ENCODE measurements at places on chromosomes 13 and 19.

DNA sequence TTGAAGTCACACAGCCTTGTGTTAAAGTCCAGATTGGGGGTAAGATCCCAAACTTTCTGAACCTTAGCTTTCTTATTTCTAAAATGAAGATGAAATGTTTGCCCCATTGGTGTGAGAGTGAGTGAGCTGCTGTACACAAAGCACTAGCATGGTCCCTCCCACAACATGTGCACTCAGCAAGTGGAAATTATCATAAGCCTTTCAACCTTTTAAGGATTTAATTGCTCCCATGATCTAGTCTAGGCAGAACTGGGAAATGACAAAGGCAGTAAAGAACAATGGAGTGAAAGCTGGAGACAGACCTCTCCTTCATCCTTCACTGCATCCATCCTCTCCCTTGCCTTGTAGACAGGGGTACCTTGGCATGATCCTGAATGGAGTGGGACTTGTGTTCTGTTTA is 76.0 kb upstream of the GPR12 start:
- DNase-seq, result no peak

- no peak for DNase-seq
These were observed 157.0 kb downstream of the KDM4B start for GRCh38 chr19:5125797-5126497.

DNA sequence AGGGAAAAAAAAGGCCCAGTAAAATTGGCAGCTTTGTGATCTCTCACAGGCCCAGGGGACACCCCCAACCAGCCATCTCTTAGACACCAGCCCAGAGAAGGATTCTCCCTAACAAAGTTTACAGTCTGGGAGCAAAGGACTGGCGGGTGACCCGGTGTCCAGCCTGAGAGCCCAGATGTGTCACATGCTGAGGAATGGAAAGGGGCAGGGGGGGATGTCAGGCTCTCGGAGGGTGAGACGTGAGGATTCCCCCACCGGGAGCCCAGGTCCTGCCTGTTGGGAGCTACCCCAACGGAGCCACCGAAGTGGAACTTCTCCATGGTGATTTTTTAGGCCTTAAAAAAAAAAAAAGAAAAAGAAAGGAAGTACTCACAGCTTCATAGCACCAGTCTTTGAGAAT is 4.8 kb upstream of the CTXN1 start:
- DNase-seq, result no peak

DNA sequence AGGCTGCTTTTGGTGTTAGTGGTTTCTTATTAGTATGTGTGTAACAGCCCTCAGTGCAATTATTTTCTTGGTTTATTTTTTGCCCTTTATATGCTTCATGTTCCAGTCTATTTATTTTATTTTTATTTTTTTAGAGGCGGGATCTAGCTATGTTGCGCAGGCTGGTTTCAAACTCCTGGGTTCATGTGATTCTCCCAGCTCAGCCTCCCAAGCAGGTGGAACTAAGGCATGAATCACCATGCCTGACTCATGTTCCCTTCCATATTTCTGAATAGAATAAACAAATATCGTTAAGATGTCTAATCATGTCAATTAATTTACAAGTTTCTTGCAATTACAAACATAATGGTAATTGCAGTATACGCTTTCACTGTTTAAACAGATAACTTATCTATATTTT is 11.7 kb downstream of the SKA3 start:
- no peak for DNase-seq

- DNase-seq, result peak; percentile 51
These were observed 12.6 kb upstream of the ZNF414 start for GRCh38 chr19:8526345-8527091.

- no peak for DNase-seq
These were observed 170.1 kb upstream of the ZNF536 start for GRCh38 chr19:30202060-30202600.

DNA sequence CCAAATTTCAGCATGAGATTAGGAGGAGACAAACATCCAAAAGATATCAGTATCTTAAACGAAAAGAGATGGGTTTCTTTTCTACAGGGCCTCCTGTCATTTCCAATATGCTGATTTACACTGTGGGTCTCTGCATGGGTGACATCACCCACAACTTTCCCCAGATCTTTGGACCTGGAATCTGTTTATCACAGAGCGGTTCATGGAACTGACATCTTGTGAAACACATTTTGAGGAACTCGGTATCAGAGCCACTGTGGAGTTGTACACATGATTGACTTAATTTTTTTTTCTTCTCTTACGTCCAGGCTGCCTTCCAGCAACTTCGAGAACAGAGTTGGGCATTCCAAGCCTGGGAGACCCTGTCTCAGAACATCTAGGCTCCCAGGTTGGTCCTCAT is 80.2 kb upstream of the SERP2 start:
- no peak for DNase-seq

DNA sequence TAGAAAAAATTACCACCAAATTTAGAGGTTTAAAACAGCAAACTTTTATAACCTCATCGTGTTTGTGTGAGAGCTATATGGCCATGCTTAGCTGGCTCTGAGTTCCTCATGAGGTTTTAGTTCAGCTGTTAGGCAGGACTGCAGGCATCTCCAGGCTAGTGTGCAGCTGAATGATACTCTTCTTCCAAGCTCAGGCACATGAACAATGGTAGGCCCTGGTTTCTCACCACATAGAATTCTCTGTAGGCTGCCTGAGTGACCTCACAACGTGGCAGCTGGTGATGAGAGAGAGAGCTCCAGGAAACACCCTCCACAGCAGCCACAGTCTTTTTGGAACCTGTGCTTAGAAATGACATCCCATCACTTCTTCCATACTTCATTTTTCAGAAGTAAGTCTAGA is 540.6 kb upstream of the MIR17HG start:
- no peak for DNase-seq

DNA sequence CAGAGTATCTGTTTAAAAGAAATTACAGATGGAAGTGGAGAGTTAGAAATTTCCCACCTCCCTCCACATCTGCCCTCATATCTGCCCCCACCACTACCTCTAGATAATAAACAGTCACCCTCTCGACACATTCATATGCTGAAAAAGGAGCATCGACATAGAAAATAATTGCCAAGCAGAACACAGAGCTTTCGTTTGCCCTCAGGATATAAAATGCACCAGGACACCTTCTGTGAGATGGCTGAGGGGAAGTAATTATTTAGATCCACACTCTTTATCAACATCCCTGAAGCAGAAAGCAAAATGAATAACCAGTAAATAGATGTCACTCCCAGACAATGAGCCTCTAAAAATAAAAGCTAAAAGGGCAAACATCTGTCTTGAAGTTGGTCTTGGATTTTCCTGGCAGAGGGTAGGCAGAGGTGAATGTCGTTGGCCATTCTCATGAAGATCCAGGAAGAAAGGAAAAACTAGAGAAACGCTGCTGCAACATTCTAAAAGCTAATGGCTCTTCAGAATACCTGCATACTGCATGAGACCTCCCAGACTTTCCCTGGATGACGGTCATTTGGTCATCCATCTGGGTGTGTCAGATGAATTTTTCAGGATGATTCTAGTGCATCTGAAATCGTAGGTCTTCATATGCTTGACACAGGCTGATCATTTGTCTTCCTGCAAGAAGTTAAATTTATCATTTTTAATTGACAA is 527.5 kb downstream of the RFC3 start:
- no peak for DNase-seq

- no peak for DNase-seq
These were observed 402.8 kb downstream of the FGF9 start for GRCh38 chr13:22073718-22074117.

DNA sequence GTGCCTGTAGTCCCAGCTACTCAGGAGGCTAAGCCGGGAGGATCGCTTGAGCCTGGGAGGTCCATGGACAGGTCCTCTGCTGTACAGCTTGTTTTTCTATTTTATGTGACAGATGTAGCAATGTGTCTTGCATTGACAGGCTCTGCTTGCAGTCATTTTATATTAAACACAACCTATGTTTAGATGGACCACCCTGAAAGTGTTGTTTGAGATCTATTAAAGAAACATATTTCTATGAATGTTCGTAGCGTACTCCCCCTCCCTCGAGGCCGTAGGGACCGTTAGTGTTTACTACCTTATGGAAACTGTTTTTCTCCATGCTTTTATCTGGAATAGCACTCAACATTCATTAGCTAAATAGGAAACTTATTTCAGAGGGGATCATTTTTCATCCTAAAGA is 64.9 kb upstream of the RNF113B start:
- DNase-seq, result no peak

GRCh38 chr13:47548294-47548840 is 452.7 kb downstream of the SUCLA2 start:
- no peak for DNase-seq

DNA sequence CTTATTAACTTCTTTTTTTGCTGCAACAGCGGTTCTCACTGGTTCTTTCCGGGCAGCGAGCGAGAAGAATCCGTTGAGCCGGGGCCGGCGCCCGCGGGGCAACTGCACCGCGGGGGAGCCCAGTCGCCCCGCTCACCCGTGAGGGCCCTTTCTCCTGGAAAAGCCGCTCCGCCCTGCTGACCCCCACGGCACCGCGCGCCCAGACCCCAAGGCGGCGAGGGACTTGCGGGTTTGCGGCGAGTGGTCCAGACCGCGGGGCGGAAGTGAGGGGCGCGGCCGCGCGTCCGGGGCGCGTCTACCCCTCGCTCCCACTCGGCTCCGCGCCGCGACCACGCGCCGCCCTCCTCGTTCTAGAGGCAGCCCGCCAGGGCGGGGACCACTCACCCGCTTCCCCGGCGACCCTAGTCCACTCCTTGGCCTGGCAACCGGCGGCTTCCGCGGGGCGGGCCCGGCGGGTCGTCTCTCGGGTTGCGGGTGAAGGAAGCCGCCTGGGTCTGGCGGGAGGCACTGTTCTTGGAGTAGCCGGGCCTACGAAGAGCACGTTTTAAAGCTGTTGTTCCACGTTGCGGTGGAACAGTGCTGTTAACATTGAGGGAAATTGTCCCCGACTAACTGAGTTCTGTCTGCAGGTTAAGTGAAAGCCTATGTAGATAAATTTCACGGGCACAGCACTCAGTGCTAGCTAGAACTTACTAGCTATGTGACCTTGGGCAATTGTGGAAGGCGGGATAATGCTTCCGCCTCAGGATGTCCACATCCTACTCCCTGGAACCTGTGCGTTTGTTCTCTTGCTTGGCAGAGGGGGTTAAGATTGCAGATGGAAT is at the start of gene NEK3:
Gene NEK3 (minus strand): TSS at position 439 of the 824 bp plus-strand sequence. CDS start 3,406 bp downstream, outside the sequence.
- no peak for DNase-seq

DNA sequence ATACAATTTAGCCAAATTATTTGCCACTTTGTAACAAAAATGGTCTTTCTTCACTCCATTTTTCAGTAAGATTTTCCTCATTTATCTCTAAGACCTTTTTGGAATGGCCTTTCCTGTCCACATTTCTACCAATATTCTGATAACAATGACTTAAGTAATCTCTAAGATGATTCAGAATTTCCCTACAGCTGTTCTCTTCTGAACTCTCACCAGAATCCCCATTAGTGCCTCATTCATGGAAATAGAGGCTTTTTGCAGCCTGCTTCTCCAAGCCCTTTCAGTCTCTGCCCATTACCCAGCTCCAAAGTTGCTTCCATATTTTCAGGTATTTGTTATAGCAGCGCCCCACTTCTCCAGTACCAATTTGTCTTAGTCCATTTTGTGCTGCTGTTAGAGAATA is 867.0 kb downstream of the GPC5 start:
- no peak for DNase-seq

GRCh38 chr19:38840583-38840968 is 9.0 kb upstream of the ECH1 start:
- DNase-seq, result no peak

DNA sequence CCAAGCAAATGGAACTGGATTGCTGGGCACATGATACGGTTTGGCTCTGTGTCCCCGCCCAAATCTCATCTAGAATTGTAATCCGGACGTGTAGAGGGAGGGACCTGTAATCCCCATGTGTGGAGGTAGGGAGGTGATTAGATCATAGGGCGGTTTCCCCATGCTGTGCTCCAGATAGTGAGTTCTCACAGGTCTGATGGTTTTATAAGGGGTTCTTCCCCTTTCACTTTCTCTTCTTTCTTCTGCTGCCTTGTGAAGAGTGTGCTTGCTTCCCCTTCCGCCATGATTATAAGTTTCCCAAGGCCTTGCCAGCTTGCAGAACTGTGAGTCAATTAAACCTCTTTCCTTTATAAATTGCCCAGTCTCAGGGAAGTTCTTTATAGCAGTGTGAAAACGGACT is 32.6 kb upstream of the MTIF3 start:
- DNase-seq, result no peak

- no peak for DNase-seq
These were observed 12.5 kb downstream of the INTS6 start for GRCh38 chr13:51440381-51440780.

GRCh38 chr13:102395174-102395573 is 6.7 kb downstream of the FGF14 start:
- no peak for DNase-seq

DNA sequence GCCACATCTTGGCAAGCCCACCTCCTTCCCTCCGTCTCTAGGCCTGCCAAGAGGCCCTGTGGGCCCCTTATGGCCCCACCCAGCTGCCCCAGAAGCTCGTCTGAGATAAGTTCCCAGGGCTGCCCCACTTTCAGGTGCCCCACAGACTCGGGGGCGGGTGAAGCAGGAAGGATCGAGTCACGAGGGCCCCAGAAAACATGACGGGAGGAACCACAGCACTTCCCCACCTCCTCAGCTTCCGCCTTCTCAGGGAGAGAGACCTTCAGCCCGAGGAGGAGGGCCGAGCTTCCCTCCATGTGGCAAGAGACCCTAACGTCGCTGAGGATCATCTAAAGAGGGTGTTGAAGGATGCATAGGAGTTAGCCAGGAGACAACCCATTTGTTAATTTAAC is 4.5 kb upstream of the IL12RB1 start:
- DNase-seq, result no peak

GRCh38 chr13:74251778-74252519 is 117.7 kb upstream of the KLF12 start:
- no peak for DNase-seq

- no peak for DNase-seq
These were observed 1.1 kb downstream of the PLIN5 start for GRCh38 chr19:4533835-4534424.

- DNase-seq, result no peak
These were observed 3.5 kb downstream of the LGALS7B start for GRCh38 chr19:38792250-38793111.

- DNase-seq, result no peak
These were observed 131.5 kb upstream of the MCF2L start for GRCh38 chr13:112837371-112838037.

GRCh38 chr19:1233115-1233667 is 4.6 kb downstream of the CBARP start:
- no peak for DNase-seq

GRCh38 chr13:36717966-36718545 is 44.2 kb downstream of the SERTM1 start:
- DNase-seq, result no peak

DNA sequence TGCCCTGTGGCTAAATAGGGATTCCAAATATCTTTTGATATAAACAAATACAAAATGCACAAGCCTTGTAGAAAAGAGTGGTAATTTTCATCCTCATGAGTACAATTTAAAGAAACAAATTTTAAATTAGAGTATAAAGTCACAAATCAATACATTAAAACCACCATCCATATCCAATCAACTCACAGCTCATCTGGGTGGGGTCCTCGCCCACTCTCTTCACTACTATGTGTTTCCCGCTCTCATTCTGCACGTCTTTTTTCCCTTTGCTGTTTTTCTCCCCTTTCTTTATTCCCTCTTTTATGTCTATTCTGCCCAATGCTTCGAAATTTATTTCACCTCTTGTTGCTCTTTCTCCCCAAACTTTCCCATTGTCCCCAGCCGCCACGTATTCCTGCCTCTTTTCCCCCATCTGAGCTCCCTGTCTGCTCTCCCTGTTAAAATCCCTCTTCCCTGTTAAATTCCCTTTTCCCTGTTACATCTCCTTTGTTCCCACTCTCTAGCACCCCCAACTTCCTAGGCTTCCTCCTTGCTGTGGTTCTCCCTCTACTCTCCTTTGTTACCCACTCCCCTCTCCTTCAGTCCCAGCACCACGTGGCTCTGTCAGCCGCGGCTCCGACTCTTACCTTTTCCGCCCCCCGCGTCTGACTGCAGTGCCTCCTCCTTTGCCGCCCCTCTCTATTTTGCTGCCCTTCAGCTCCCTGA is 1.3 kb downstream of the ZNF616 start:
- no peak for DNase-seq
